Sigmoid colon (tissue), 7 donors: ENCODE measurements at places on chromosomes 4 and X. TPM values are rescaled to one million over a fixed set of nuclear protein-coding genes. Genes with fewer than 3 reads are reported as not detected.

The UPF3B gene
- total RNA-seq: 10.7 TPM

DNA sequence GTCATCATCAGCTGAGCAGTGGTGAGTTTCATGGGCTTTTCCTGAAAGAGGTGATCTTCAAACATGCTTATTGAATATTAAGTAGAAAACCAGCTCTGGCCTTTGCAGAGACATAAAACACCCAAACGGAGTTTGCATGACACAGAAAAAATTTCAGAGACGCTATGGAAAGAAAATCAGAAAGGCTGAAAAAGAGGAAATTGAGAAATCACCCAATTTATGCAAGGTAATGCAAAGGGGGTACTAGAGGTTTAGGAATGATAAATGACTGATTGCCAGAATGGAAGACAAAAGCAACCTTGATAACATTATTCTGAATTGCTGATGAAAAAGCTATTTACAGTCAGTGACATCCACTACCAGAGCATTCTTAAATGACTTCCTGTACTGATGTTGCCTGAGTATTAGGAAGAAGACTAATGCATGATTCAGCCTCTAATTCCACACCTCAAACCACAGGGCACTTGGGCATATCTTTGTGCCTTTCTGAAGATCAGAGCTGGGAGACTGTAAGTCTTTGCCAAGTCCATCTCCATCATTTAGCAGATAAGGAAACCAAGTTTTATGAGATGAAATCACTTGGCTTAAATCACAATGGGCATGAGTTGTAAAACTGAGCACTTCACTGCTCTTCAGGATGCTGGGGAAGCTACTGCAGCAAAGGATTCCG lies 565.7 kb downstream of the PPARGC1A start:
- DNase-seq: no peak

DNA sequence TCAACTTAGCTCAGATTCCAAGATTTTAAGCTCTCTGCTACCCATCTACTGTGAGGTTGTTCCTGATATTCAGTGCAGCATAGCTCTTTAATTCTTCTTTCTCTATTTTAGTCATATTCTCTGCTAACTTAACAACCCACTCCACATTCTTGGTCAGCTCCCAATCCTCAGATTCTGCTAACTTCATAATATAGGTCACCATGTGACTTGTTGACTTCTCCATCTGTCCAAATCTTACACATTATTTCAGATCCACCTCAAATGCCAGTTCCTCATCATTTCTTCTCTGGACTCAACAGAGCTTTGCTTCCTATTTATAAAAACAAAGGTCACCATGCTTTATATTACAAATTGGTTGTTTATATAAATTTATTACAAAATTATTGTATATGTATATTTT lies 29.3 kb upstream of the RXFP1 start:
- no peak for DNase-seq

DNA sequence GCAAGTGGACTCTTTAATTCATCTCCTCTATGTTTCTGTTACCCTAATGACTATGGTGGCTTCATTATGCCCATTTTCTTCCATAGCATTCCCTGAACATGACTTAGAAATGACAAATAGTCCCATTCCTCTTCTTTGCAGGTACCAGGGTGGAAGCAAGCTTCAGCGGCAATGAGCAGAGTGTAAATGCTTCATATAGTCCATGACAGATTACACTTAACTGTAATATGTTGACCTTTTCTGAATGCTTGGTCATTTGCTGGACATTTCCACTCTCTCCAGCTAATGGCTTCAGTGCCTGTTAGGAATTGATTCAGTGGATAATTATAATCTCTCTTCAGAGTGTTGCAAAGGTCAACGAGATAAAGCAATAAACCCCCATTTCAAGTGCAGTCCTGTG lies 129.7 kb upstream of the PRPS2 start:
- DNase-seq: no peak

The CDX4 gene
- not detected for total RNA-seq

The KCTD8 gene
- total RNA-seq: 2.7 TPM

DNA sequence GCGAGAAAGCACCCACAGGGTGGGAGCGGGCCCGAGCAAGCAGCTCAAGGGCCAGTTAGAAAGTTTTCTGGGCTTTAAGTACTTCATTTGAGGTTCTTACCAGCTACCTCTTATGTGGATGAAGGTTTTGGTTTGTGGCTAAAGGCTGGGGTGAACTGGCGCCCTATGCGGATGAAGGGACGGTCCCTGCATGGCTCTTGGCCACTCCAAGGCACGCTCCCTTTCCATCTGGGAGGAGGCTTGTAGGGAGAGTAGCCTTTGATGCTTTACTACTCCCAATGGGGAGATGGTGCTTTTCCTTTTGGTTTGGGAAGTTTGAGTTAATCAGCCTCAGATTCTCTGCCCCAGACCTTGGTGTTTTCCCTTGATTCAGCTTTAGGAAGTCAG lies 17.7 kb downstream of the MRFAP1 start:
- no peak for DNase-seq

The TXK gene
- total RNA-seq: 0.99 TPM
